ENCODE measurements at places on chromosomes 11 and 22. TPM values are rescaled to one million over a fixed set of nuclear protein-coding genes. Genes with fewer than 3 reads are reported as not detected.

DNA sequence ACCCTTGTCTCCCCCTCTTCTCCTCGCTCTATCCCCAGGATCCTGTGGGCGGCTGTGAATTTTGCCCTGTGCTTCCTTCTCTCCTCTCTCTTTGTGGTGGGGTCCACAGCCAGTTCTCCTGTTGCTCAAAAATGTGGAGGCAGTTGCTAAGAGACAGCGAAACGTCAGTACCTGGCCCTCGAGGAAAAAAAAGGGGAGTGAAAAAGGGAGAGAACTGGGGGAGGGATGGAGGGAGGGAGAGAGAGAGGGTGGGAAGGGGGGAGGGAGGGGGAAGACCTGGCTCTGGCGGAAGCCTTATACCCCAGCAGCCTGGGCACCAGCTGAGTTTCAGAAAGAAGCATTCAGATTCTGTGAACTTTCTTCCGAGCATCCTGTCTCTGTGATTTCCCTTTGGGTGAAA is 2.1 kb upstream of the LRRC55 start:
- no peak for DNase-seq

- DNase-seq: no peak
Observed at GRCh38 chr11:61693922-61694601, 13.9 kb downstream of the DAGLA start.

GRCh38 chr11:100674212-100674611 is 12.9 kb upstream of the ARHGAP42 start:
- no peak for DNase-seq

TEX54 gene
- total RNA-seq: not detected

KIRREL3 gene
- not detected for total RNA-seq

C11orf87 gene
- not detected for total RNA-seq

ZP1 gene
- total RNA-seq: 0.34 TPM

IL10RA gene
- total RNA-seq: 202 TPM
